ENCODE measurements at places on chromosomes 5 and 9.

DNA sequence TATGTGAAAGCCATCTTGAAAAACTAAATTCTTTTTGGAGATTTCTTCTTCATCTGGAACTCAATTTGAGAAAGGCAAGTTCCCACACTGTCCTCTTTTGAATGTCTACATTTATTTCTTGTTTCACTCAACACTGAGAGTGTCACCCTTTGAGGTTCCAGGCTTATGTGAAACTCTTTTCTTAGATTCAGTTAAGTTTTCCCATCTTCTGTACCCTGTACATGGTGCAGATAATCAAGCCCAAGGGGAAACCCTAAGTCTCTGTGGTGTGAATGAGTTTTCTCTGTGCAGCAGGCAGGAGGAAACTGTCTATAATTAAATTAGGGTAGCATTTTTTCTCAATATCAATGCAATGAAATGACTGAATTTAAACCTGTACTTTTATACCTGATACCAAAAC, 72.3 kb upstream of the PRLR start:
- DNase-seq: no peak

GRCh38 chr5:168443950-168444700, 42.1 kb upstream of the RARS1 start:
- DNase-seq: no peak

- DNase-seq: peak; percentile 73
Observed at GRCh38 chr9:134301387-134302129, 24.7 kb upstream of the RXRA start.

- no peak for DNase-seq
Observed at GRCh38 chr5:168951356-168951755, 349.6 kb downstream of the SLIT3 start.

DNA sequence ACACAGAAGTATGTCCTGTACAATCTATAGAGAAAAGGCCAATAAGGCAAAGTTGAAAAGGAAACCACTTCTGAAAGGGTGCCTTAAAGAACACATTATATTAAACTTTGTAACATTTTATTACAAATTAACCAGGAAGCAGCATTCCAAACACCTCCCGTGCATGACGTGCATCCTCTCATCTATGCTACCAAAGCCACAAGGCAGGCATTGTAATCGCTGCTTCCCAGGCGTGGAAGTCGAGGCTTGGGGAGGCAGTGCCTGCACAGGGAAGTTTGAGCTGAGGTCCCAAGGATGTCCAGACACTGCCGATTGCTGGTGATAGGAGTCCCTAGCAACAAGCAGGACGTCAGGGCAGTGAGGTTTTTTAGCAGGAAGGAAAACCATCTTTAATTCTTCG, 44.3 kb upstream of the BARHL1 start:
- no peak for DNase-seq

DNA sequence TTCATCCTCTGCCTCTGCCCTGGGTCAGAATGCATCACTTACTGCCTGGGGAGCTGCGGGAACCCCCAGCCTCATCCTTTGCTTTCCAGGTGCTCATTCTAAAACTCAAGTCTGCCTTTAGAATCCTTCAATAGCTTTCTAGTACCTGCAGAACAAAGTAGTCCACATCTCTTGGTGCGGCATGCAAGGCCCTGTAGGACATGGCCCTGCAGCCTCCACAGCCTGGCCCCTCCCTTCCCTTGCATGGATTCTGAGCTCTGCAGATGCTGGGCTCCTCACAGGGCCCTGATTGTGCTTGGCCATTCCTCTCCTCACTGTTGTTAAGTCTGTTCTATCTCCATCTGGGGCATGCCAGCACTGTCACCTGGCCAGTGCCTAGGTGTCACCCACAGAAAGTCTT, 141.6 kb downstream of the ADCY2 start:
- no peak for DNase-seq

Data from activated naive CD4-positive, alpha-beta T cell treated with anti-CD3 and anti-CD28 coated beads, Interleukin-2, amount 10 ng/mL, durations not matched to agents 7 days and 5 days (primary cell).